ENCODE measurements at places on chromosomes 2 and 18. TPM values are rescaled to one million over a fixed set of nuclear protein-coding genes. Genes with fewer than 3 reads are reported as not detected.

- DNase-seq, result no peak
- H3K27me3 ChIP-seq, result peaks cover 22% of the 10 kb centered on the region
- H3K27ac ChIP-seq, result no peak overlapping the region
- H3K4me1 ChIP-seq, result no peaks in the 10 kb centered on the region
Measured at GRCh38 chr18:37383036-37383785, 182.4 kb downstream of the CELF4 start.

DNA sequence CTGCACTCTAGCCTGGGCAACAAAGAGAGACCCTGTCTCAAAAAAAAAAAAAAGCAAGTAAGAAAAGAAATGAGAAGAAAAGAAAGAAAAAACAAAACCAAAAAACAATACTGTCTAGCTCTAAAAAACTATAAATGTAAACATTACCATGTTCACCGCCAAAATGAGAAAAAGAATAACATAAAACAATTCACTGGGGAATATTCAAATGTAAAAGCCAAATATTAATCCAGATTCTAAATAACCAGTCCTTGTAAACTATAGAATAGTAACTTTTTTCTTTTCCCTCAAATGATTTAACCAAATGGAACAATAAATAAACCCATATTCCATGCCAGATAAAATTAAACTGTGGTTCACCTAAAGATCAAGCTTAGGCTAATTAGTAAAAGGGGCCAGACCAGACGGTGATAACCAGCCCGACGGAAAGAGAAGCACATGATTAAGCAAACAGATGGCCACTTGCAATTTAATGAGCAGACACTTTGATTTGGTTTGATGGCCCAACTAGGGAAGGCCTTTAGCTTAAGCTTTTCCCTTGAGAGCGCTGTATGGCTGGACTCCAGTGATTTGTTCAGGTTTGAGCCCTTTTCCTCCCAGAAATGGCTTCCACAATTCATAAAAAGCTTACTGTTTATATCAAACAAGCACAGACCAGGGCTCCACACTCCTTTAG is 39.4 kb upstream of the ZNF397 start:
- H3K36me3 ChIP-seq, result peaks cover 4% of the 10 kb centered on the region
- H3K27ac ChIP-seq, result no peak overlapping the region
- H3K4me3 ChIP-seq, result no peak overlapping the region
- peaks cover 17% of the 10 kb centered on the region for H3K27me3 ChIP-seq

RIOK3 gene
- total RNA-seq, result 75.9 TPM

DNA sequence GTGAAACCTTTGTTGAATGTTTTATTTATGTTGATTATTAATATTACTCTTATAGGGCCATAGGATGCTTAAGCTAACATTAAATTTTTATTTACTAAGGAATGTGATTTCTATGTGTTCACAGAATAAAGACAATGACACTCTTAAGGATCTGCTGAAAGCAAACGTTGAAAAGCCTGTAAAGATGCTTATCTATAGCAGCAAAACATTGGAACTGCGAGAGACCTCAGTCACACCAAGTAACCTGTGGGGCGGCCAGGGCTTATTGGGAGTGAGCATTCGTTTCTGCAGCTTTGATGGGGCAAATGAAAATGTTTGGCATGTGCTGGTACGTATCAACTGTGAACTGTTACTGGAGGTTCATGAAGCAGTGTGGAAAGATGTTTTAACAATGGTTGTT is 20.4 kb downstream of the GORASP2 start:
- H3K27ac ChIP-seq, result no peak overlapping the region
- peaks cover 13% of the 10 kb centered on the region for H3K36me3 ChIP-seq
- no peak overlapping the region for H3K4me3 ChIP-seq
- H3K4me1 ChIP-seq, result peaks cover 18% of the 10 kb centered on the region
- no peak for DNase-seq

WDR7 gene
- total RNA-seq, result 25.9 TPM

- H3K4me3 ChIP-seq, result no peak overlapping the region
- no peaks in the 10 kb centered on the region for H3K36me3 ChIP-seq
- no peak for DNase-seq
- H3K27ac ChIP-seq, result no peak overlapping the region
Measured at GRCh38 chr2:86304416-86304815, 33.0 kb downstream of the REEP1 start.

- no peaks in the 10 kb centered on the region for H3K36me3 ChIP-seq
- no peak overlapping the region for H3K27ac ChIP-seq
- H3K4me1 ChIP-seq, result no peaks in the 10 kb centered on the region
- peaks cover 6% of the 10 kb centered on the region for H3K27me3 ChIP-seq
Measured at GRCh38 chr2:71882949-71883472, 264.7 kb downstream of the CYP26B1 start.

- H3K4me1 ChIP-seq, result peaks cover 92% of the 10 kb centered on the region
- H3K36me3 ChIP-seq, result peaks cover 2% of the 10 kb centered on the region
- H3K27ac ChIP-seq, result peak overlapping the region; percentile 94
- DNase-seq, result peak; percentile 87
Measured at GRCh38 chr18:79522451-79523205, 126.9 kb downstream of the NFATC1 start.

DNA sequence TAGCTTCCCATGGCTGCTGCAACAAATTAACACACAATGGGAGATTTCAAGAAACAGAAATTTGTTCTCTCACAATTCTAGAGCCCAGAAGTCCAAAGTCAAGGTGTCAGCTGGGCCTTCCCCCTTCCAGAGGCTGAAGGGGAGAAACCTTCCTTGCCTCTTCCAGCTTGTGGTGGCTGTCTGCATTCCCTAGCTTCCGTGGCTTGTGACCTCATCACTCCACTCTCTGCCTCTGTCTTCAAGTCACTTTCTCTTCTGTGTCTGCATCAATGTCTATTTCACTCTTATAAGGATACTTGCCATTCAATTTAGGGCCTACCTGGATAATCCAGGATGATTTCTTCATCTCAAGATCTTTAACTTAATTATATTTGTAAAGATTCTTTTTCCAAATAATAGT is 16.8 kb upstream of the SRBD1 start:
- H3K36me3 ChIP-seq, result no peaks in the 10 kb centered on the region
- H3K27ac ChIP-seq, result no peak overlapping the region
- H3K4me3 ChIP-seq, result no peak overlapping the region
- H3K4me1 ChIP-seq, result peaks cover 1% of the 10 kb centered on the region
- DNase-seq, result no peak

DNA sequence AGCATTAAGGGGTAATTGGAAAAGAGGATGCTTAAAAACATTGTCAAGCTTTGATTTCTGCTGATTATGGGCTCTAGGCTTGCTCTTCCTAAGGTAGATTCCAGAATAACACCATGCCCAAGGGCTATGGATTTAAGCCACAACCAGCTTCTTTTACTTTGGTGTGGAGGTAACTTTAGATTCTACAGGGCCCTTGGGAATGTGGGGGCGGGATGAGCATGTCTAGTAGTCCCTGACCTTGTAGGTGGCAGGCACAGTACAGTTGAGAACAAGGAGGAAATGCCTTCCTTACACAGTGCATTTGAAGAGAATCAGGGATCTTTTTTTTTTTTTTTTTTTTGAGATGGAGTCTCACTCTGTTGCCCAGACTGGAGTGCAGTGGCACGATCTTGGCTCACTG is 364.2 kb downstream of the NYAP2 start:
- H3K4me3 ChIP-seq, result no peak overlapping the region
- H3K27me3 ChIP-seq, result no peaks in the 10 kb centered on the region
- H3K36me3 ChIP-seq, result no peaks in the 10 kb centered on the region
- no peaks in the 10 kb centered on the region for H3K4me1 ChIP-seq
- no peak for DNase-seq
- no peak overlapping the region for H3K27ac ChIP-seq

DNA sequence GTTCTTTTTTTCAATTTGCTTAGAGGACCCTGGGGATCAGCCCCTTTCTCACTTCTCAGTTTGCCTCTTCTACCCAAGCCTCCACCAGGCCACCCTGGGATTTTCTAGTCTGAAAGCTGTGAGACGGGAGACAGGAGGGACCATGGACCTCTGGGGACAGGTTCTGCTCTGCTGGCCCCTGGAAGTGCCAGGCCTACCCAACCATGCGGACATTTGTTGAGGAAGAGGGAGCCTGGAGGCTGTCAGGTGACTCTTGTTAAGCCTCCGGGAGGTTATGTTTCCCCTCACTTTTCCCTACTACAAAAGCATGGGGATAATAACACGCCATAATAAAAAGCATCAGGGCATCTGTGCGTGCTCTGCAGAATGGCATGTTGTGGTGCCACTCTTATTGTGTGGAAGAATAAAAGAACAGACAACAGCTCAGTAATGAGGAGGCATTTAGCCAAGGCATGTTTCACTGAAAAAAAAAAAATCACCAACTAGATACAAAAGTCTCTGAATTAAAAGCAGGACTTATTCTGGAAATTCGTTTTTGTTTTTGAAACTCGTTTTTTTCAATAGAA is 48.3 kb upstream of the PLA2R1 start:
- H3K27ac ChIP-seq, result no peak overlapping the region
- H3K4me1 ChIP-seq, result peaks cover 7% of the 10 kb centered on the region
- no peak overlapping the region for H3K4me3 ChIP-seq

DNA sequence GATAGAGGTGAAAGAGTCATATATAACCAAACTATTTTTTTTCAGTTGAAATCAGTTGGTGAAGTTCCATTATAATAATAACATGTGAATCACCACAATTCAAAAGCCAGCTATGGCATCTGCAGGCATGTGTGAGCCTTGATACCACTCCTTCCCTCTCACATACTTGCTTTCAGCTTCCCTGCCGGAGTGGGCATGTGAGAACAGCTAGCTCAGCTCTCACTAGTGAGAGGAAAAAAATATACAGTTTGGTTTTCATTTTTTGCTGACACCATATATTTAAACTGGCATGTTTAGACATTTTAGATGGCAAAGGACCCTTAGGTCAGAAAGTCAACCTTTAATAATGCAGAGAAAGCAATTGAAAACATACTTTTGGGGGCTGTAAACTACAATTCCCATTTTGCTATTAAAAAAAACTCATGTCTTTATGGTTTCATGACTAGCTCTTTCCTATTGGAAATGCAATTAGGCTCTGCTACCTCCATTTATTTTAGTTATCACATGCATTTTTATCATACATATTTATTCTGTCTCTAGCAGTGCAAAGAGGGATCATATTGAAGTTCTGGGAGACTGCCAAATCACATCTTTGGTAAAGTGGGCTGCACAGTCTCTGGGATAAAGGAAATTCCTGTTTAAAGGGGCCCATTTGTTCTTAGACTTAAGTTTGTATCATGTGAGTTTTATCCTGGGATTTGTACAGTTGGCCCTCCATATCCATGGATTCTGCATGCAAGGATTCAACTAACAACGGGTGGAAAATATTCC is 33.2 kb upstream of the SLC40A1 start:
- no peak for DNase-seq
- no peaks in the 10 kb centered on the region for H3K27me3 ChIP-seq
- no peak overlapping the region for H3K4me3 ChIP-seq
- H3K36me3 ChIP-seq, result no peaks in the 10 kb centered on the region
- no peaks in the 10 kb centered on the region for H3K4me1 ChIP-seq

FIGN gene
- total RNA-seq, result not detected

DNA sequence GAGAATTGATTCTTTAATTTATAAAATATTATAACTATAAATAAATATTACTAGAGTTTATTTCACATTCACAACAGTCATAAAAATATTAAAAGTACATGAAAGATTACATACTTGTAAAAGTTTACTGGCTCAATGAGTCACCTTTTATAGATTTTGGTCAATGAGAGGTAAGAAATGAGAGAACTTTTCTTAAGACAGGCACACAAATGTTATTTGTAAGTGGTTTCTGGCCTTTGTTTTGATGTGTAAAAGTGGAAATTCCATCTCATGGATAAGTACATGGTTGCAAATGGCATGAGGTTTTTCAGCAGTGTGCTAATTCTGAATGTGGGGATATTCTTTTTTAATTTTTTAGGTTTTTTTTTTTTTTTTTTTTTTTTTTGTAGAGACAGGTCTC is 63.8 kb downstream of the TTC27 start:
- H3K4me1 ChIP-seq, result peaks cover 13% of the 10 kb centered on the region
- H3K4me3 ChIP-seq, result no peak overlapping the region
- H3K27me3 ChIP-seq, result no peaks in the 10 kb centered on the region
- no peak for DNase-seq

DNA sequence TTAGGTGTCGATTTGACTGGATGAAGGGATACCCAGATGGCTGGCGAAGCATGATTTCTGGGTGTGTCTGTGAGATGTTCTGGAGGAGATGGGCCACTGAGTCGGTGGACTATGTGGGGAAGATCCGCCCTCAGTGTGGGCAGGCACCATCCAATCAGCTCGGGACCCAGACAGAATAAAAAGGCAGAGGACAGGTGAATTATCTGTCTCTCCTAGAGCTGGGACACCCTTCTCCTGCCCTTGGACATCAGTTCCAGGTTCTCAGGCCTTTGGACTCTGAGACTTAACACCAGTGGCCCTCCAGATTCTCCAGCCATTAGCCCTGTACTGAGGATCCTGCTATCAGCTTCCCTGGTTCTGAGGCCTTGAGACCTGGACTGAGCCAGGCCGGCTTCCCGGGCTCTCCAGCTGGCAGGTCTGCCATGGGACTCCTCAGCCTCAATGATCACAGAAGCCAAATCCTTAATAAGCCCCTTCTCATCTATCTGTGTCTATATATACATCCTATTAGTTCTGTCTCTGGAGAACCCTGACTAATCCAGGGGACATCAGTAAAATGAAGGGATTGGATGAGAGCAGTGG is 11.7 kb downstream of the PROC start:
- H3K4me3 ChIP-seq, result no peak overlapping the region
- H3K27me3 ChIP-seq, result peaks cover 12% of the 10 kb centered on the region
- no peak overlapping the region for H3K27ac ChIP-seq
- no peaks in the 10 kb centered on the region for H3K4me1 ChIP-seq

GRCh38 chr2:151789055-151789834 is 39.0 kb downstream of the ARL5A start:
- H3K27ac ChIP-seq, result no peak overlapping the region
- H3K36me3 ChIP-seq, result peaks cover 12% of the 10 kb centered on the region
- no peaks in the 10 kb centered on the region for H3K27me3 ChIP-seq
- H3K4me3 ChIP-seq, result no peak overlapping the region

DNA sequence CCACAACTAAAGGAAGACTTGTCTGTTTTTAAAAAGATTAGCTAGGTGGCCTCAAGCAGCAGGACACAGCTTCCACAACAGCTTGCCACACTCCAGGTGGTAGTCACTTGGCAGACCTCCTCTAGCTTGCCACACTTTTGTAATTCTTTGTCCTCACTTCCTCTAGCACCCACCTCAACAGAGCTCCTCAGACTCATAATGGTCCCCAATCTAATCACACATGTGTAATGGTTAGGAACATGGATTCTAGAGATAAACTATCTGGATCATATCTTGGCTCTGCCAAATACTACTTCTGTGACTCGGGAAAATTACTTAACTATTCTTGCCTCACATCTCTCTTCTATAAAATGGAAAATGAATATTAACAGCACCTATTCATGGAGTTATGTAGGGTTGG is 3.5 kb downstream of the SNRNP200 start:
- H3K27me3 ChIP-seq, result no peaks in the 10 kb centered on the region
- H3K36me3 ChIP-seq, result peaks cover 35% of the 10 kb centered on the region
- no peak overlapping the region for H3K4me3 ChIP-seq
- DNase-seq, result no peak
- H3K4me1 ChIP-seq, result peaks cover 52% of the 10 kb centered on the region

CNTNAP5 gene
- total RNA-seq, result not detected

Data from activated T-cell treated with anti-CD3 and anti-CD28 coated beads, Interleukin-2, amount 50 U/mL, for 72 hours (primary cell).